ENCODE measurements at places on chromosomes 11 and 22.
A peak's percentile ranks its signal among the peaks of the same experiment; 100 is the strongest.

DNA sequence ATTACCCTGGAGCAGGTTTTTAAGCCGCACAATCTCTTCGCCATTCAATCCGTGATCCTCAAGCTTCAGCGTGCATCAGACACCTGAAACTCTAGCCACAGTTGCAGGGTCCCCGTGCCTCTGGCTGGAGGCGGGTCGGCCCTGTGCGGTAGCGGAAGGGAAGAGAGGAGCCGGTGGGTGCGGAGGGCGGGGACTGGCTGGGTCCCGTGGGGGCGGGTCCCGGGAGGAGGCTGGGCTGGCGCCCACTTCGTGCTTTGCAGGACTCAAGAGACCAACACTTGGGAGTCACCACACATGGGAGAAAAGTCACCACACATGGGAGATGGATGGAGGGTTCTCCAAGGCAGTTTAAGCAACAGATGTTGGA, 772 bp downstream of the C22orf15 start:
- no peak for DNase-seq

GRCh38 chr11:102467853-102468580, 15.5 kb upstream of the TMEM123 start:
- DNase-seq = no peak

GRCh38 chr11:20488352-20488751, 100.8 kb downstream of the PRMT3 start:
- DNase-seq = peak; percentile 93

DNA sequence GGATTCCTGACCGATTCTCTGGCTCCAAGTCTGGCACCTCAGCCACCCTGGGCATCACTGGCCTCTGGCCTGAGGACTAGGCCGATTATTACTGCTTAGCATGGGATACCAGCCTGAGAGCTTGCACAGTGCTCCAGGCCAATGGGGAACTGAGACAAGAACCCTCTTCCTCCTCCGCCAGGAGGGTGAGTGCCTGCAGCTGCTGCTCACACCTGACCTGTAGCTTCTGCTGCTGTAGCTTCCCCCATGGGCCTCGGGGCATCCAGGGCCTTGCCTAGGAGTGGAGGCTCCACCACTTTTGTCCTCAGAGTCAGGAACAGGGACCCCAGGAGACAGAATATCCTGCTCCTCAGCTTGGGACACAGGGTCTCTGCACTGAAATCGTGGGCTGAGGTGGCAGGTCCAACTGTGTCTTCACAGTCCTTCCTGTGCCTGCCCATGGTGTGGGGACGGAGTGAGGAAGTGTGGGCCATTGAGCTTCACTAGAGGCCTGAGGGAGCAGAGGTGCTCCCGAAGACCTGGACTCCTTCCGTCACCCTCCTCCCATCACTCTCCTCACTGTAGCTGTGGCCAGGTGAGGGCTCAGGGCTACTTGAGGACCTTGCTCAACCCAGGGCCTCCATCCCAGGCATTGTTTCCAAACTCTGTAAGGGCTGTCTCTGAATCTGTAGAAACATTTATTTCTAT, 103.8 kb downstream of the ZNF280B start:
- no peak for DNase-seq

- no peak for DNase-seq
Observed at GRCh38 chr11:48141475-48142122, 75.0 kb upstream of the OR4B1 start.

DNA sequence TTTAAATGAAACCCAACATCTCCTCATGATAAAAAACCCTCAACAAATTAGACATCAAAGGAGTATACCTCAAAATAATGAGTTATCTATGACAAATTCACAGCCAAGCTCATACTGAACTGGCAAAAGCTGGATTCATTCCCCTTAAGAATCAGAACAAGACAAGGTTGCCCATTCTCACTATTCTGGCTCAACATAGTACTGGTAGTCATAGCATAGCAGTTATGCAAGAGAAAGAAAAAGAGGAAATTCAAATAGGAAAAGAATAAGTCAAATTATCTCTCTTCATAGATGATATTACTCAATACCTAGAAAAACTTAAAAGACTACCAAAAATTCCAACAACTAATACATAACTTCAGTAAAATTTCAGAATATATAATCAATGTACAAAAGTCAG, 29.4 kb upstream of the XKR3 start:
- DNase-seq = no peak

GRCh38 chr11:76665921-76666351, 4.6 kb downstream of the LRRC32 start:
- no peak for DNase-seq

- DNase-seq = no peak
Observed at GRCh38 chr22:47673557-47673956, 911.1 kb downstream of the TBC1D22A start.

- DNase-seq = no peak
Observed at GRCh38 chr11:110335358-110335757, 38.9 kb upstream of the RDX start.

DNA sequence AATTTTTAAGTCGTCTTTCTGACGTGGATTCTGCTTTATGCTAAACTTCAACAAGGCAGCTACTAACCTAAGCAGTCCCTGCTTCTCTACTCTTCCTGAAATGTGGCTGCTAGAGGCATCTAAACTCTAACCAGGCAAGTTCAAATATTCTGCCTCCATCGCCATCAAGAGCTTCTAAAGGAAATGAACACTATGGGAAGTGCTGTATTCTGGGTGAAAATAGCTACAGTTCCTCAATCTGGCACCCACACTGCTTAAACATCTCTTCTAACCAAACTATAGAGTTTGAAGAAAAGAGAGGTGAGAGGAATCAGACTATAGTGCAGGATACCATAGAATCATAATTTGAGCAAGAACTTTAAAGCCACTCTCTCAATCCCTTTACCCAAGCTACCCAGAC, 6.3 kb downstream of the NRIP3 start:
- no peak for DNase-seq

GRCh38 chr22:24751518-24751917, 23.0 kb downstream of the PIWIL3 start:
- no peak for DNase-seq

DNA sequence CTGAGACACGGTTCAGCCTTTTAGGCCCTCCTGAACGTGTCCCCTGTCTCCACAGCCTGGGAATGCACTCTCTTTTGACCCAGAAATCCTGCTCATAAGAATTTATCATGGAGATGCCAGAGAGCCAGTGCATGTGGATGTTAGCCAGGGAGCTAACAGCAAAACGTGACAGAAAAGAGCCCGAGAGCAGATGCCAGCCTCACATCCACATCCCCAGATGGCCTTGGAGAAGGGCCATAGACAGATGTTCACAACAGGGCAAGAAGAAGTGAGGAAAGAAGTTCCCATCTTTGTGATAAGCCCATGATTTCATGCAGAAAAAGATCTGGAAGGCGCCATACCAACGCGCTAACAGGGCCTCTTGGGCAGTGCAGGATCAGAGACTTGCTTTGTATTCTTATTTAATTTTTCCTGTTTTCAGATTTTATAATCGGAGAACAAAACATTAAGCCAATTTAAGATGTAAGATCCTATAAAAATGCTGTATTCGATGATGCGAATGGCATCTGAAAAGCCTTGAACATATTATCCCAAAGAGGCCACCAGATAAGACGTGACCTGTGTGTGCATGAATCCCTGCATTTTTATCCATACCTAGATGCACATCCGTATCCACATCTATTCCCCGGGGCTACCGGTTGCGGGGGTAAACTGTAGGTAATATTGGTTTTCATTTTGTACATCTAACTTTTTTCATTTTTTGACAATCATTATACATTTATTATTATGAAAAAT, 48.7 kb downstream of the IGLL5 start:
- DNase-seq = no peak

- DNase-seq = no peak
Observed at GRCh38 chr11:125389339-125390166, 106.5 kb downstream of the FEZ1 start.

- DNase-seq = no peak
Observed at GRCh38 chr11:110713449-110713776, 1.2 kb upstream of the ARHGAP20 start.

DNA sequence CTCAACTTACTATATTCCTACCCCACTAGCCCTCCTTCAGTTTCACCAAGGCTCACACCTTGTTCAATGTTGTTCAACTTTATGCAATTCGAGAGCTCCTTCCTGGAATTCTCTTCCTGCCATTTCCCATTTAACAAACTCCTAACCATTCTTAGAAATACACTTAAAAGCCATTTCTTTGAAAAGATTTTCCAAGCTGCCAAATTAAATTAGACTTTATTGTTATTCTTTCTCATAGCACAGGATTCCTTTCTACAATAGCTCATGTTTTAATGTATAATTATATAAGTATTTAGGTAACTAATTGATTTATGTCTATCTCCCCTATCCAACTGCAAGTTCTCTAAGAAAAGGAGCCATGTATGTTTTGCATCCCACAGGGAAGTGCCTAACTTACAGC, 52.7 kb upstream of the CTSC start:
- no peak for DNase-seq

GRCh38 chr11:70854201-70854600, 398.2 kb downstream of the SHANK2 start:
- DNase-seq = no peak

GRCh38 chr11:23959462-23959861, 537.4 kb upstream of the LUZP2 start:
- no peak for DNase-seq

DNA sequence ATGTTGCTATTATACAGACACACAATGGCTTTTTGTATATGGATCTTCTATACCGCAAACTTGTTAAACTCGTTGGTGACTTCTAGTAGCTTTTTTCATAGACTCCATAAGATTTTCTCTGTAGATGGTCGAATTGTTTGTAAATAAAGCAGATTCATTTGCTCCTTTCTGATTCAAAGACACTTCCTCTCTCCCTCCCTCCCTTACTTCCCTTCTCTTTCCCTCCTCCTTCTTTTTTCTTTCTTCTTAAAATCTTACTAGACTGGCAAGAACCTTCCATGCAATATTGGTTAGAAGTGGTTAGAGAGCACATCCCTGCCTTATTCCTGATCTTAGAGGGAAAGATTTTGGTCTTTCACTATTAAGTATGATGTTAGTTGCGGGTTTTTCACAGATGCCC, 36.4 kb downstream of the MYEOV start:
- DNase-seq = no peak

Measured in NCI-H748 treated with DMSO at 0.1 percent for 48 hours (cell line).